Smooth muscle cell of the brain vasculature (primary cell): ENCODE measurements at places on chromosomes 2 and 18.
A peak's percentile ranks its signal among the peaks of the same experiment; 100 is the strongest.

DNA sequence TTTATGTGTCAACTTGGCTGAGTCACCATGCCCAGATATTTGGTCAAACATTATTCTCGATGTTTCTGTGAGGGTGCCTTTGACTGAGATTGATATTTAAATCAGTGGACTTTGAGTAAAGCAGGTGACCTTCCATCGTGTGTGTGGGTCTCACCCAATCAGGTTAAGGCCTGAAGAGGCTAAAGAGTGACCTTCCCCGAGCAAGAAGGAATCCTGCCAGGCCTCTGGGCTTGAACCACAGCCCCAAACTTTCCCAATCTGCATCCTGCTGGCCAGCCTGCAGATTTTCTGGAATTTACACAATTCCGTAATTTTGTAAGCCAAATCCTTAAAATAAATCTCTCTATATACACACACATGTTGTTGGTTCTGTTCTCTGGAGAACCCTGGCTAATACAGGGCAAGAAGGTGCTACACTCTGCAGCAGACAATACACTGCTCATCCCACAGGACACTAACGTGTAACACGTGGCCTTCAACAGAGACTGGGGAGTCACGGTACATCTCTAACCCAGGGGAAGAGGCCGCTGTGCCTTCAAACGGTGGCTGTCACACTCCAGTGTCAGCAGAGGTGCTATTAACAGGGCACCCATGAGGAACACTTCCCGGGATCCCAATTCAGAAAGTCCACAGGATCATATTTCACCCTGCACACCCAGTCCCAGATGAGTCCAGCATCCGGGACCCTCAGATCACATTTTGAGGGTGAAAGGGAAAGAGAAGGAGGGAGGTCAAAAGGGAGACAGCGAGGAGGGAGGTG lies 113.1 kb upstream of the ID2 start:
- no peak for DNase-seq

- no peak for DNase-seq
These were observed 37.0 kb downstream of the NABP1 start for GRCh38 chr2:191714925-191715324.

- peak; percentile 88 for DNase-seq
These were observed 65.7 kb downstream of the SPRED2 start for GRCh38 chr2:65366595-65367125.

DNA sequence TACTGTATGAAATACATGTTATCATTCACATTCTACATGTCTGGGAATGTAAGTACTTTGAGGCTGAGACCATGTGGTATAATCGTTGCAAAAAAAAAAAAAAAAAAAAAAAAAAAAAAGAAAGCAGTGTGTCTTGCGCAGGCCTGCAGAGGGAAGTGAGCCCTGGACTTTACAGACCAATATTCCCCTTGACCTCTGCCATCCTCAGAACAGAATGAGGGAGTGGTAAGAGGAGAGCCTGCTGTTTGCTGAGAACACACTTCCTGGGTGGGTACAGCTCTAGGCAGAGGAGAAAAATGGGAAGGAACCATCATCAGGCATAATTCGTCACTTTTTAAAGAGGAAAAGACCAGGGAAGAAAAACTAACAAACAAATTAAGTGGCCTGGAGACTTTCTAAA lies 28.8 kb upstream of the TBC1D8 start:
- DNase-seq, result no peak

DNA sequence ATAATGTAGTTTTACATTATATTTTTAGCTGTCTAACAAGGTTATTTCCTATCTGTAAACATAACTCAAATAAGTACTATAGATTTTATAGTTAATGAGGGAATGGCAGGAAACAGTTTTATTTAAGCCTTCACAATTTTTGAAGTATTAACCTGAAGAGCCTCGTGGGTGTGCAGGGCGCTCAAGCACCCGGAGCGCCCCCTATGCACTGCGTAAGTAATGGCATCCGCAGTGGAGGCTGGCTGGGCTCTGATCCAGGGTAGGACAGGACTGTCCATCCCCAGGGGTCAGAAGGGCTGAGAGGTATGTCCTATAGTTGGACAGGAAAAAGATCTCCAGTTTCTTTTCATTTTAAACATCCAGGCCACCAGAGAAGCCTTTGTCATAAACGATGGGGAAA lies 8.2 kb upstream of the GBX2 start:
- DNase-seq, result no peak
